ENCODE measurements at places on chromosomes 2 and 18.

DNA sequence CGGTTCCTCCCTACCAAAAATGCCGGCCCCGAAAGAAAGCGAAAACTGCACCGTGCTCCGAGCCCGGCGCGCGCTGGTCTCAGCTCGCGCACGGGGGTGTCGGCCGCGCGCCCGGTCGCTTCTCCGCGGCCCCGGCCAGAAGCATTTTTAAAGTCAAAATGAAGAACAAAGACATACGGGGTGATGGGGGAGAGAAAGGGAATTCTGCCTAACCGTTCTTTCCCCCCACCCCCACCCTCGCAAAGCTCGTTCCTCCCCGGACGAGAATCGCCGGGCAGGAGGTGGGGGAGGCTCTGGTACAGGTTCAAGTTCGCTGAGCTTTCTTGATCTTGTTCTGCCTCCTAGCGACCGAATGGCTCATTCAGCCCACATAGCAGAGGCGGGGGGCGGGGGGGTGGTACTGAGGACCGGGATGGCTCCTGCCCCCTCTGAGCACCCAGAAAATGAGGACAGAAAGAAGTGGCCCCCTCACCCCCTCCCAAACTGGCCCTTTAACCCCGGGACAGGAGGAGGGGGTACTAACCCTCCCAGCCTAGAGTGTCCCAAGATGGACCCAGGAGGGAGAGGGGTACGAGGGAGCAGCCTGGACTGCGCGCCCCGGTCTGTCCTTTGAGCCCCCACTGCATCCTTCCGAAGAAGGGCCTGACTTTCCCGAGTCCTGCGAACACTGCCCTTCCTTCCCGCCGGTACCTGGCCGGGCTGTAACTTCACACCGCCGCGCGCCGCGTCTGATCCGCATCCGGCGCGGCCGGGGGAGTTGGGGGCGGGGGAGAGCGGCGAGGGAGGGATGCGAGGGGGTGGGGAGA is 3.1 kb downstream of the BCL11A start:
- no peak for DNase-seq

GRCh38 chr18:7741640-7742039 is 174.5 kb downstream of the PTPRM start:
- DNase-seq, result no peak

GRCh38 chr2:88831071-88831791 is 139.8 kb downstream of the RPIA start:
- DNase-seq, result no peak

DNA sequence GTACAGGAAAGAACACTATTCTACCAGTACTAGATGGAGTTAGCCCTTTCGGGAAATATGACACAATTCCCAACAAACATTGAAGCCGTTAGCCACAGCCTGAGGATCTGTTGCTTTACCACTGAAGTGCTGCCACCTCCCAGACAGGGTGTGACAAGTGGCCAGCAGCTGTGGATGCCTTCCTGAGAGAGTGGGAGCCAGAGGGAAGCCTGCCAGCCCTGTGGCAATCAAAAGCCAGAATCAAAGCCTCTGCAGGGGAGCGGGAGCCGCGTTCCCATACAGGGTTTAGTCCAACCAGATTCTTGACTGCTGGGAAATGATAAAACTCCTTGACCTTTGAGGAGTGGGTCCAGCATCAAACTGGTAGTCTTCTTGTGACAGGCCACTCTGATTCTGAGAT is 38.0 kb downstream of the SLC4A1AP start:
- DNase-seq, result no peak

DNA sequence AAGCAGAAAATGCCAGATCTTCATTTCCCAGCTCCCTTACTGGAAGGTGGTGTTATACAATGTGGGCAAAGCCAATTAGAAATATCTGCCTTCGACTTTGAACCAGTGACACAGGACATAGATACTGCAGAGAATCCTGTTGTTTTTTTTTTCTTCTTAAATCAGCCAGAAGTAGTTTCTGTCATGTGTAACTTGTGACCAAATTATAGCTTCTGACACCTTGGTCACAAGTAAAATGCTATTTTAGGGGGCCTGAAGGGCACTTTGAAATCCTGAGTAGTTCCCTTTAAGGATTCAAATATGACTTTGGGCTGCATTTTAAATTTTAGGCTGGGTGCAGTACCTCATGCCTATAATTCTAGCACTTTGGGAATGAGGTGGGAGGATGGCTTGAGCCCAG is 89.0 kb upstream of the TLK1 start:
- DNase-seq, result no peak

DNA sequence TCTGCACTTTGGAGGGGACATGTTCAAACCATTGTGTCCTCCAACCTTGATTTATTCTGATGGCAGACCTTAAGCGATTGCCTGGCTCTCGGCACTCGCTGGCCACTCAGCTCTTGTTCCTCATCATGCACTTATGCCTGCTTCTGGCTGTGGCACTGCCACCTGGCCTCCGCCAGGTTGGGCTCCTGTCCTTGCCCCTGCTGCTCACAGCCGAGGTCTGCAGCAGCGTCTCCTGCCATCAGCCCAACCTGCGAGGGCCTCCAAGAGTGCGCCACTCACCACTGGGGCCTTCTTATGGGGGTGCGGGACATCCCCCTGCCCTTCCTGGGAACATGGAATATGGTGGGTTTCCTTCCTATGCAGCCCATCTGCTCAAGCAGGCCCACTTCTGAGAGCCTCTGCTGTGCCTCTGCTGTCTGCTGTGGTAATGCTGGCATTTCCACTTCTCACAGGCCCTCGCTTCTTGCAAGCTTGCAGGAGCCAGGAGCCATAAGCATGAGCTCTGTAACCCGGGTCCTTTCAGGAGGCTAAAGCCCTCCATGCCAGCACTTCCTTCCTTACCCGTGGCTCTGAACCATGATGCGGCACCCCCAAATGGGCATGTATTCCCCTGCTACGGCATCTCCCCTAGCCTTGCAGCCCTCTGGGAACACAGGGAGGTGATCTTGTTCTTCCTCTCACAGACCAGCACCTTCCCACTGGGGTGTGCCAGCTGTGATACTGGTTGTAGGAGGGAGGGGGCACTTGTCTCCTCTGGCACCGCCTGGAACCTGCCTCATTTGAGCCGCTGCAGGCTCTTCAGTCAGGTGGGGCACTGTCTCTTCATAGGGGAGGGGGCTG is 58.6 kb upstream of the HS6ST1 start:
- DNase-seq, result no peak

DNA sequence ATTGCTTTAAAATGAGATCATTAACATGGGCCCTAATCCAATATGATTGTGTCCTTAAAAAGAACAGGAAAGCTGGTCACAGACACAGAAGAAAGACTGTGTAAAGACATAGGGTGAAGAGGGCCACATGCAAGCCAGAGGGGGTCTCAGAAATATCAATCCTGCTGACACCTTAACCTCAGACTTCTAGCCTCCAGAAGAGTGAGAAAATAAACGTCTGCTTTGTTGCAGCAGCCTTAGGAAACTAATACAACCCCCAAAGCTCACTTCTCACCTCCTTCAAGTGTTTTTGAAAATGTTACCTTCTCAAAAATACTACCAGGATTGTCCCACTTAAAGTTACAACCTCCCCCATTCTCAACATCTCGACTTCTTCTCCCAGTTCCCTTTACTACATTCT is 39.8 kb upstream of the SESTD1 start:
- DNase-seq, result no peak

DNA sequence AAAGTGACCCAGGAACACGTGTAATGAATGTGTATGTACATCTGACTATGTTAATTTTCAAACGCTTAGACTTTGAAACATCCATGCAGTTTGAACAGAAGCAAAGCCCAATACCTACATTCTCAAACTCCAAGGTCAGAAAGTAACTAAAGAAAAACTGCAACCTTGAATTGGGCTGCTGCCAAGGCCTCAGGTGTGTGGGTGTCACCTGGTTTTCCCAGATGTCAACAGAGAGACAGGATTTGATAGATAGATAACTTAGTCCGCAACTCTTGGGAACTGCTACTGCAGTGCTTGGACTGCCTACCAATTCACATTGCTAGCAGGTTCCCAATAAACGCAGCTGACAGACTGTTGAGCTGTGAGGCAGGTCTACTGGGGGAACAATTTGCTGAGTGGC is 78.7 kb upstream of the PAPOLG start:
- DNase-seq, result no peak

DNA sequence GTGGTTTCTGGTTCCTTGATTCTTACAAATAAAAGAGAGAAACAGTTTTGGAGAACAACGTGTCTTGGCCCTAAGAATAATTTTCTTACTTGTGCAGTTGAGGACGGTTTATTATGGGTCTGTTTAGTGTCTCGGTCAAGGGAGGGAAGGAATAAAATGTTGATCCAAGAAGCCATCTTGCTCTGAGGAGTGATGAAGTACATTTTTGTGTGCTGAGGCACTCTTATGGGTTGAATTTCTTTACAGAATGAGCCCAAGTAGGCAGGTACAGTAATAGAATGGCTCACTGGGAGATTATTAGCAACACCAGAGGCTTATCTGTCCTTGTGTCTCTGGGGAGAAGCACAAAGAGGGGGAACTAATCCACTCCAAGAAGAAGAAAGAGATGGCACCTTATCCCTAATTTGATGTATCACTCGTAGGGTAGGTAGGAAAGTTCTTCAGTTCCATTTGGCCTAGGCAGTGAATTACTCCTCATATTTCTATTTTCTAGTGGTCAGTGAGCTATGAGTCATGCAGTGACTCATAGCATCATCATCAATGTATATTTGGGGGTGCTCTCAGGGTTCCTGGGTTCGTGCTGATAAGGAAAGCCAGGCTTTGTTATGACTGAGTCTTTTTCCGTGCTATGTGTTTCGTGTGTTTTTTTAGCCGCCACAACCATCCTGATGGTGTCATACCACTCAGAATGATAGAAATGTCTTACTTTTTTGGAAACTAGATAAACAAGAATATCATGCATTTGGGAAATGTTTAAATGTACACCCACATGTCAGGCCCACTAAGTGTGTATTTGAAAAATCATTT is 250.1 kb upstream of the CTAGE1 start:
- no peak for DNase-seq

DNA sequence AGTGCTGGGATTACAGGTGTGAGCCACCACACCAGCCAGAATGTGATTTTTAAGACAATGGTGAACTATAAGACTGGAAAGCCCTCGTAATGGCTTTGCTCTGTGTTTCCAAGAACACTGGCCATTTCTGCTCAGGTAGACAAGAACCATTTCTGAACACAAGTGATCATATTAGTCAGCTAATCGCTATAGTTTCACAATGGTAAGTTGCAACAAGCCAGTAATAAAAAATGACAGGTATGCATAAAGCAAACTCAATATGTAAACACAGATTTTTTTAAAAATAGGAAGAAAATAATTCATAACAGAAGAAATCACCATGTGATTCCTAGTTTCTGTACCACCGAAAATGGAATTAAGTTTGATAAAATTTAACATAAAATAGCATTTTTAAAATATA is 166.5 kb downstream of the THADA start:
- no peak for DNase-seq

DNA sequence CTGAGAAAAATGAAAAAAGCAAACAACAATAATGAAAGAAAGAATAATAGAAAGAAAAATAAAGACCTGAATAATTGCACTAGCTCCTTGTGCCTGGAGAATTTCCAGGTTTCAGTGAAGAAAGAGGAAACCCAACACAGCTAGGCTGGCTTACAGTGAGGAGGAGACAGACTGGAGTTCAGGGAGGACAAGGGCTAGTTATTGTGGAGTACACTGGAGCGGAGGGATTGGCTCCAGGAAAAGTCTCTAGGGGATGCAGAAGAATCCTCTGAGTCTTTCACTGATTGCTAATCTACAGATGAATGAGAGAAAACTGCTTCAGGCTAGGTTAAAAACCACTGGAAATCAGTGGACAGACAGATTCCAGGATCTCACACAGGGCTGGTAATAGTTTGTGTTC is 163.6 kb upstream of the RBMS1 start:
- no peak for DNase-seq

DNA sequence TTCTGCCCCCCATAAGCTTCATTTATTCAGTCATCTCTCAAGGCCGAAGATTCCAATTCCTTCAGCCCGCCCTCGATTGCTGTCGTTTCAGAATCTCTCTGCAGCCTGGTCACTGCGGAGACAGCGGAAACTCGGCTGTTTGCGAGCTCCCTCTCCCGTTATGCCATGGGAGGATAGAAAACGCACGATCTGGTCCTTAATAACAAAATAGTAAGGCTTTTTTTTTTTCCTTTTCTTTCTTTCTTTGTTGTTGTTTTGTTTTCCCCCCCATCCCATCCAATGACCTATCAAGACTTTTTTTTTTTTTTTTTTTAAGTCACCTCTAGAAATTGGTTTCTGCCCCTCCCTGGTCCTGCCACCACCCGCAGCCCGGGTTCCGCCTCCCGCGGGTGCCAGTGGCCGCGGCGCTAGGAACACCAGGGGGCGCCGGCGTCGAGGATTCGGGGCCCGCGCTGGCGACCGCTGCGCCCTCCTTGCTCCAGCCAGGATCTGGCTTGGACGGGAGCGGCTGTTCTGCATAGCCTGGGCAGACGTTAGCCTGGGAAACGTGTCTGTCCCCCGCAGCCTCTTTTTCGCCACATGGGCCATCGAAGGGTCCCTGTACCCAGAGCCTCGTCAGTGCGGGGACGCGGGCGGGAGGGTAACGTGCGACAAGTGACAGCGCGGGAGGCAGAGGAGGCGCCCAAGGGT is 10.1 kb downstream of the CPLX4 start:
- DNase-seq, result peak; percentile 65

DNA sequence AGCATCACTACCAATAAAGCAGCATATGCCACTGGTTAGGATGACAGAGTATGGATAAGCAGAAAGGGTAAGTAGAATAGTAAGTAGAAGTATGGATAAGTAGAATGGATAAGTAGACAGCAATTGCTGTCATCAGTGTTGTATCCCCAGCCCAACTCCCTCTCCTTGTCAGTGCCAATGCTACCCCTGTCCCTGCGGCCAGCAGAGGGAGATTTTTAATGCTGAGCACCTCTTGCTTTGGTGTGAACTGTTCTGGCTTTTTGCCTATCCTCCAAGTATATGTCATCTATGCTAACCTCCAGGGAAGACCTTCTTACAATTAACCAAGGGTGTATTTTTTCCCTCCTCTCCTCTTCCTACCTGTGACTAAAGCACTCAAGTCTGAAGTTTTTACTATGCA is 136.7 kb upstream of the SPHKAP start:
- DNase-seq, result no peak

DNA sequence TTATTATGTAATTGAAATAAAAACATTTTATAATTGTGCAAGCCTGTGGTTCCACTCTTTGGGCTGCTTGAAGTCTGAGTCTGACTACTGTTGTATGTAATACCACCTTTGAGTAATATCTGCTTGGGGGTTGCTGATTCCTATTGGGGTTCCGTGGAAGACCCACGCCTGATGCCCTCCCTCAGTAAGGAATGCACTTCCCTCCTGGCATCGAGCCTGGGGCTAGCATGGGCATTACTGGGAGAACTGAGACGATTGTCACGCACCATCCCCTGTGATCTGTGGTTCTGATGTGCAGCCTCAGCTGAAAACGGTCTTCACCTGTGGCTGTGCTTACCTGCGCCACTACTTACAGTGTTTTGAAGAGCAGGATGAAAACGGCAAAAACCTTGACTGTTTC is 32.7 kb upstream of the RBM44 start:
- no peak for DNase-seq

Measured in stimulated activated CD4-positive, alpha-beta T cell treated with anti-CD3 and anti-CD28 coated beads, Interleukin-4, amount 100 ng/mL, for 24 hours (primary cell).